ENCODE measurements at places on chromosomes 2 and 18.

DNA sequence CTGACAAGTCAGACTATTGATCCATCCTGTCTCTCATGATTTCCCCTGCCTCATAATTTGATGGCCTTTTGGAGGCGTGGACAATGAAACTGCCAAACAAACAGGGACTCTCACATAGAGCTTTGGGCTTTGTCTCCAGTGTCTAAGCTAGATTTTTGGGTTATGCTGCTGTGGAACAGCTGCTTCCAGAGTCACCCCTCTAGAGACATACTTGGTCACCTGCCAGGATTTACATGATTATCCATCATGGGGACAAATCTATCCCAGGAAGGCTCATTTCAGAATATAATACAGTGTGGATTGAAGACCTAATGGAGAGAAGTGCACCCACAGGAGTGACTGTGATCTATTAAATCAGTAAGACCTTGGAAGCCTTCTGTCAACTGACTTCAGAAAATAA, 159.6 kb downstream of the SLC8A1 start:
- no peak for DNase-seq

DNA sequence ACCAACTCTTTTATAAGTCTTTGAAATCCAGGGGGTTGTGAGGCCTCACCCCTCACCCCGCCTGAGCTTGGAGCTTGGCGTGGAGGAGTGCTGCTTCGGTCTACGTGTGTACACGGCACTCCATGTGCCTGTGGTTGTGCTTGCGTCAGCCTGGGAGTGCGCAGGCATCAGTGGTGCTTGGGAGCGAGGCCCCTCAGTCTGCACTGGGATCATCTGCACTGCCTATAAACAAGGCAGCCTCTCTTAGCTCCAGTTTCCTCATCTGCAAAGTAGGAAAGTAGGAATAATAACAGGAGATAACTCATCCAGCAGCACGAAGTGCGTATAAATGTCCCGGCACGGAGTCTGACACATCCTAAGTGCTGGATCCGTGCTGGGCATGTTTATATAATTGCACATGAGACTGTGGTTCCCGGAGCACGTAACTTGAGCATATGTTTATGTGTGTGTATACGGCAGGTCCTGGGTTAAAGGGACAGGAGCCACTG, 1.2 kb downstream of the GYPC start:
- DNase-seq = peak; percentile 93

GRCh38 chr2:167769020-167769419, 478.4 kb downstream of the STK39 start:
- DNase-seq = no peak

GRCh38 chr2:149885468-149885867, 297.9 kb upstream of the MMADHC start:
- no peak for DNase-seq

- DNase-seq = peak; percentile 80
These were observed 23.9 kb downstream of the TNFAIP6 start for GRCh38 chr2:151381266-151381665.

DNA sequence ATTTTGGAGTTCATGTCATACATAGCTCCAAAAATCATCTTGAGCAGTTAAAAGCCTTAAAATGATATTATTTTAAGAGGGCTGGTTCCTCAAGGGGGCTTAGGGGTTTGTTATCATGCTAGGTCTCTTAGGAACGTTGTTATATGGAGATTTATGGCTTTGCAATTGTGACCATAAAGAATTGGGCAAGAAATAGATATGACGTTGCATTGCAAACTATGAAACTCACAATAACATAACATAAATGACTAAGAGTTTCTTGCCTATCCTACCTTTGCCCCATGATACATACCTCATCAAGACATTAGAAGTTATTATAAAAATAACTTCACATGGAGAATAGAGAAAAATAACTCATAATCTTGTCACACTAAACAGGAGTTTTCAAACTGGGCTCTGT, 206.4 kb upstream of the SESTD1 start:
- DNase-seq = no peak

- peak; percentile 12 for DNase-seq
These were observed 420.2 kb downstream of the SUCLG1 start for GRCh38 chr2:84038866-84039265.

- DNase-seq = no peak
These were observed 112.7 kb upstream of the BCL2L11 start for GRCh38 chr2:111007757-111008688.

DNA sequence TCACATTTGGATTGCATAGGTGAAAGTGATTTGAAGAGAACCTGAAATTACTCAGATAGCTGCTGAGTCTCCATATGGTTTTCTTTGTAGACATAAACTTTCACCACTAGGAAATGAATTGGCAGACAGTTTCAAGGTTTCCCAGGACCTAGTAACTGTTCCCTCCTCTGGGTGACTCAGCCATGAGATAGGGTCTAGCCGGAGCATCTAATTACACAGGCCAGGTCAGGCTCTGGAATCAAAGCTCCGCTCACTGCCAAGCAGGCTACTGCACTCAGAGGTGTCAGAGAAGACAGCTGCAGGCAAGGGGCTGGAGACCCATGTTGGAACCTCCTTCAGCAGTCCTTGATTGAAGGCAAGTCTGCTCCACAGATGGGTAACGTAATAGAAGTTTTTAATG, 429.2 kb downstream of the TNS1 start:
- DNase-seq = peak; percentile 78

- no peak for DNase-seq
These were observed at the start of gene CLASP1 for GRCh38 chr2:121649149-121649595. CLASP1 (minus strand) TSS chr2:121649462; CDS start chr2:121605895, 43,567 bp downstream.

- DNase-seq = no peak
These were observed 53.7 kb upstream of the MGAT5 start for GRCh38 chr2:134200036-134200618.

DNA sequence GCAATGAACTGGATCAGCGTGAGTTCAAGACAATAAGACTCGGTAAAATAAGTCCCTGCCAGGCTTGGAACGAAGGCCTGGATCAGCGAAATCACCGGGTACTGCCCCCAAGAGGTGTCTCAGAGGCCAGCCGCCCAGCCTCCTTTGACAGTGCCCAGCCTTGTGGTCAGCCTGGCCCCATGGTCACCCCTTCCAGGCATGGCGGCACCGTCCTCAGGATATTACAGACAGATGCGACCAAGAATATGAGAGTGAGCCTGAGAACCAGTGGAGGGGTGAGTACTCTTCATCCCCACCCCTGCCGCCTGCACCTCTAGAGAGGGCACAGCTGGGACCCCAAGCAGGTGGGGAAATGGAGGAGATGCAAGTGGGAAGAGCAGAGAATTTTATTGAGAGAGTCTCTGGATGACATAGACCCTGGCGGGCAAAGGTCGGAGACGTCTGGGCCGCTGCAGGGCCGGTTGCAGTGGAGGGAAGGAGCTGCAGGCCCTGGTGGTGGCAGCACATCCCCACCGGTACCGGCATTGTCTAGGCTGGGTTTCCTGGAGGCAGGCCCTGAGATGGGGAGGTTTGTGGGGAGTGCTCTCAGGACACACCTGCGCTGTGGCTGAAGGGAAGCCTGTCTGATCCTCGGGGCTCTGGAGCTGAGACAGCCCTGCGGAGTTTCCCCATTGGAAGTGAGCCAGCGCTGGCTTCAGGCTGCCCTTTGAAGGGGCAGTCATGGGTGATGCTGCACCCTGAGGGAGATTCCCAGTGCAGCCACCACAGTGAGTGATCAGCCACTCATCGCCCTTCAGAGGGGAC, 190.0 kb downstream of the SEPTIN10 start:
- DNase-seq = no peak

GRCh38 chr2:142707318-142707717, 170.1 kb upstream of the KYNU start:
- DNase-seq = no peak

DNA sequence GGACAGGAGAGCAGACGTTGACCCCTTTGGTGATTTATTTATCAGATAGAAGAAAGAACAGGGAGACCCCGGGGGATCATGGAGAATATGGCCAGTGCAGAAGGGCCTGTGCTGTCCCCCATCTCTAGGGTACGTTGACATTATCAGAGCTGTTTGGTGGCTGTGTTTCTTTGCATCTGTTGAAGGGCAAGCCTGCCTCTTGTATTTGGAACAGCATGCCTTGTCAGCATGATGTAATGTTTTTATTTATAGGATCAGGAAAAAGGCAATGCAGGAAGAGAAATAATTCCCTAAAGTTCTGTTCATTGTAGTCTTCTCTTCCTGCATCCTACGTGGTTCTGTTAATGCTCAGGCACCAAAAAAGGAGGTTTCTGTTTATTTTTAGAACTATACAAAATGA, 49.8 kb upstream of the CABYR start:
- DNase-seq = no peak

DNA sequence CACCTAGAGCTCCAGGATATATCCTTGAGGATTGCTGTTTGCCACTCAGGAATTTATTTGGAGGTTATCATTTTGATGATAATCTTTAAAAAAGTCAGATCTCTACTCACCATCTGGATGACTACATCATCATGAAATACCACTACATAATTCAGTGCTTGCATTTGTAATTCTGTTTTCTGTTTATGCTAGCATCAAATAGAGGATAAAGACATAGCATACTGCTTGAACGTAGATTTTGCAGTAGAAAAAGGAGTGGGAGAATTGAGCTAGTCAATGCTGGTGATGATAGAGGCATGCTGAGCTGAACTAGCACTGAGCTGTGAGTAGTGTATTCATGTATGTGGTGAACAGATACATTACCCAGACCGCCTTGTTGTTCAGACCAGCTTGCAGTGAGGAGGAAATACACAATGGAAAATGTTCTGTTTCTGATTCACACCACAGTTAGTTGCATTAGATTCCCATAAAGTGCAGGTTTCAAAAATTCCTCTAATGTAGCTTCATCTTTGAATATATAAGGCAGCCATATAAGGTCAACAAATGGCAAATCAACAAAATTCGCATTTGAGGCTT, 68.8 kb upstream of the CDC42EP3 start:
- DNase-seq = peak; percentile 89

GRCh38 chr2:45782436-45782835, 131.0 kb downstream of the PRKCE start:
- DNase-seq = no peak

DNA sequence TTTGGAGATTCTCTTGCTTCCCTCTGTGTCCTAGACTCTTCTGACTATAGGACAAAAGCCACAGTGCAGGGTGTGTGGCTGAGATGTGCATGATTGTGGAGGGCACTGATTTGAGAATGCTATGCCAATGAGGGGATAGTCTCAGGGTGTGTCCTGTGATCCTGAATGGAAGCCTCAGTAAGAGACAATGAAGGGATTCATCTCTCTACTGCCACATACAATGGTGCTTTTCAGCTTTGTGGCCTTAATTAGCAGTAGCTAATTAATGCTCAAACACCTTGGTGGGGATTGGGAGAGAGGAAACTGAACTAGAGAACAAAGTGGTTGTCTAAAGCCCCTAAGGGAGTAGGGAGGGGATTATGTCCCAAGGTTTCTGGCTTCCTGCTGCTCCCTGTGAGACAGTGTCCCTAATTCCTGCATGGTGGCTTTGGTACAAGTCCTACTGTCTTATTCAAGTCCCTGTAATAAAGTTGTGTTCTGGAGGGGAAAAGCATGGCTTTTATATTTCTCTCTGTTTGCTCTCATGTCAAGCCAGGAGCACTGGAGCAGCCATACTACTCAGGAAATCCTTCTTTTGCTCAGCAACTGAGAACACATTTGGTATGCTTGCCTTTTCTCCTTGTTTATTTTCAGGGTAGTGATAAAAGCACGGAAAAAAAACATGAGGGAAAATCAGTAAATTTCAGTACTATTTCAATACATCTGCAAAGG, 415.2 kb upstream of the TCF4 start:
- DNase-seq = no peak

DNA sequence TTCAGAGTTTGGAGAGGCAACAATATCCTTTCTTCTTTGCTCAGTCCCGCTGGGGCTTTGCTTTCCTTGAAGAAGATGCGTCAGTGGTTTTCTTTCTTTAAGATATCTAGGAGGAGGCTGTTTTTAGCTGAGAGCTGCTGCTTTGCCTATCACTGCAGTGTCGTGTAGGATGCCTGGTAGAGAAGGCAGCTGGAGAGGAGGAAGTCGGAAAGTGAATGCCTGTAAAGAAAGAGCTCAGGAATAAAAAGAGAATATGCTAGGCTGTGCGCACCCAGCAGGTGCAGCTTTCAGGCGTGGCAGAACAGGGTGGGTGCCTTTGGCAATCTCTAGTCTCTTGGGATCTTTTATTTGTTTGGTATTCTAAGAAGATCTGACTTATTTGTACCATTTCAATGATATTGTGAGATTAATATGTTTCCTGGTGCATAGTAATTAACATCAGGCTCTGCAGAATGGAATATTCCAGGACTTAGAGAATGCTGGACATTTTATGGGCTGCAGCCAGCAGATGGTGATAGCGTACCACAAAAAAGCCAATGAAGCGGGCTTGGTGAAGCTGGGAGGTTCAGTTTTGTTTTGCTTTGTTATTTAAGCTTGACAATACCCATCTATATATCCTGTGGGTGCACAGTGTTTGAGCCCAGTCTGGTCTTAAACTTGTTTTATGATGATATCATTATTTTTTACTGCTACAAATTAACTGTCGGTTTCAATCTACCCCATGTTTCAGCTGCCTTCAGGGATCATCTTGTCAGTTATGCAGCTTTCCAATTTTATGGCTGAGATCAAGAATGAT, 34.9 kb downstream of the CAVIN2 start:
- DNase-seq = peak; percentile 58

- peak; percentile 96 for DNase-seq
These were observed 479.7 kb downstream of the PARD3B start for GRCh38 chr2:205024822-205025518.

DNA sequence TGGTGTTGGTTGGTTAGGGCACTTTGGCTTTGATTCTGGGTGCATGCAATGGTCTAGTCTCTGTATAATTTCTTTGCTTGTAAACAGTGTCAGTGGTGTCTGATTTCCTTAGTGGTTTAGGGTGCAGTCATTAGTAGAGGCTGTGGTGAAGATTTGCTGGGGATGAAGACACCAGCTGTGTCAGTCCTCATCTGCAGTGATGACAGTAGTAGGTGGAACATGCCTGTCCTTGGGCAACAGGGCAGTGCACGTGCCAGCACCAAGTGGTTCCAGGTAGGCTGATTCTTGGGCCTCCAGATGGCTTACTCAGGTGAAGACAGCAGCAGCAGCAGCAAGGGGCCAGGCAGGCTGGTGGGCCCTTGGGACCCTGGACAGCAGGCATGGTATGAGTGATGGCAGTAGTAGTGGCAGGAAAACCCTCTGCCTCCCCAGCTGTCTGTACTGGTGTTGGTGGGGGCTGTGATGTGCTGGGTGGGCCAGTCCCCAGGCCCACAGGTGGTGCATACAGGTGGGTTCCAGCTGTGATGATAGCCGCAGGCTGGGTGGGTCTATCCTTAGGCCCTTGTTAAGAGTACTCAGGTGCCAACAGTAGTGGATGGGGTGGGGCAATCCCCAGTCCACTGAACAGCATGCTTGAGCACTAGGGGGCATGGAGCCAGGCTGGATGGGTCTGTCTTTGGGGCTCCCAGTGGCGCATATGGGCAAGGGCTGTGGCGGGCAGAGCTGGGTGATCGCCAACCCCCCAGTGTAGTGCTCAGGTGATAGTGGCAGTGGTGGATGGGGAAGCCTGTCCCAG, 140.7 kb upstream of the THUMPD2 start:
- DNase-seq = no peak

All from fibroblast of skin of right biceps (primary cell).